OCI-M1 (cell line): ENCODE measurements at places on chromosomes 6 and 20.

DNA sequence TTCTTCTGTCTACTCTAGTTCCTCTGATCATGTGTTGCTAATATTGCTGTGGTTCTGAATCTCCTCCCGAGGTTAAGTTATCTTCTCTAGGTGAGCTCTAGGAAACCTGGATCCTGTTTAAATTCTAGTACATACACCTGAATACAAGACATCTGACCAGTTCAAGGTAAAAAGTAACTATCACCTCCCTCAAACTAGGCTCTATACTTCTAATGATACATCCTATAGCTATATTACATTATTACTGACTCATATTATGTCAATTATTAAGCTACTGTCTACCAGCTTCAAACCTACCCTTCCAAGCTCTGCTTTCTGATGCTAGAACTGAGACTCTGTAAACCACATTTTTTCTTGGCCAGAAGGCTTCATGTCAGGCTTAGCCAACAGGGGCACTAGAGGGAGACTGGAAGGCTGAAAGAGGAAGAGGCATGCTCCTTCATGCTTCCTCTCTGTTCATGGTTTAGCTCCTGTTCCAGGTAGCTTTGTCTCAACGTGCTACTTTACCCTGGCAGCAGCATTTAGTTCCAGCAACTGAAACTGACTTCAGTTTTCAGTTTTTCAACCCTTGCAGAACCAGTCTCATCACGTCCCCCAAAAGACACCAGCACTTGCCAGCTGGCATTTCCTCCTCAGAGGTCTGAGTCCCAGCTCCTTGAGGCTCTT lies 148.4 kb upstream of the TOP1 start:
- DNase-seq = peak; percentile 4

- peak; percentile 20 for DNase-seq
These were observed 92.5 kb downstream of the KIF13A start for GRCh38 chr6:17894905-17895304.

DNA sequence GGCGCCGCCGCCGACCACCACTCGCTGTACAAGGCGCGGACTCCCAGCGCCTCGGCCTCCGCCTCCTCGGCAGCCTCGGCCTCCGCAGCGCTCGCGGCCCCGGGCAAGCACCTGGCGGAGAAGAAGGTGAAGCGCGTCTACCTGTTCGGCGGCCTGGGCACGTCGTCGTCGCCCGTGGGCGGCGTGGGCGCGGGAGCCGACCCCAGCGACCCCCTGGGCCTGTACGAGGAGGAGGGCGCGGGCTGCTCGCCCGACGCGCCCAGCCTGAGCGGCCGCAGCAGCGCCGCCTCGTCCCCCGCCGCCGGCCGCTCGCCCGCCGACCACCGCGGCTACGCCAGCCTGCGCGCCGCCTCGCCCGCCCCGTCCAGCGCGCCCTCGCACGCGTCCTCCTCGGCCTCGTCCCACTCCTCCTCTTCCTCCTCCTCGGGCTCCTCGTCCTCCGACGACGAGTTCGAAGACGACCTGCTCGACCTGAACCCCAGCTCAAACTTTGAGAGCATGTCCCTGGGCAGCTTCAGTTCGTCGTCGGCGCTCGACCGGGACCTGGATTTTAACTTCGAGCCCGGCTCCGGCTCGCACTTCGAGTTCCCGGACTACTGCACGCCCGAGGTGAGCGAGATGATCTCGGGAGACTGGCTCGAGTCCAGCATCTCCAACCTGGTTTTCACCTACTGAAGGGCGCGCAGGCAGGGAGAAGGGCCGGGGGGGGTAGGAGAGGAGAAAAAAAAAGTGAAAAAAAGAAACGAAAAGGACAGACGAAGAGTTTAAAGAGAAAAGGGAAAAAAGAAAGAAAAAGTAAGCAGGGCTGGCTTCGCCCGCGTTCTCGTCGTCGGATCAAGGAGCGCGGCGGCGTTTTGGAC lies 2.0 kb downstream of the SOX4 start:
- no peak for DNase-seq

GRCh38 chr6:95240514-95240913 lies 336.8 kb upstream of the MANEA start:
- no peak for DNase-seq
